Right atrium auricular region (tissue), 2 donors: ENCODE measurements at places on chromosomes 5 and 9.

GRCh38 chr9:2453701-2454100 is 167.9 kb upstream of the VLDLR start:
- no peak for DNase-seq

DNA sequence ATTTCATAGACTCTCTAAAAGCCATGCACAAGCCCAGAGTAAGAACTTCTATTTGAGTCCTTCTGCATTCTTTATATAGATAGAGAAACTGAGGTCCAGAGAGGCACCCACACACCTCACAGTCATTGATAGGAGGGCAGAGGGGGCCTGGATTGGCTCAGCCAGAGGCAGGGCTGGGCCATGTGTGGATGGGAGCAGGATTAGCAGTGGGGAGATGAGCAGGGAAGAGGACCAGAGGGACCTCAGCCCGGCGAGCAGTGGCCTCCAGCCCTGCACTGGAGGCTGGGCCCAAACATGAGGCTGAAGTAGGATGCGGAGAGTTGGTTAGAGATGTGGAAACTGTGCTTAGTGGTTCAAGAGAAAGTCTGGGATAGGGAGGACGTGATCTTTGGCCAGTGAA is 34.0 kb downstream of the PPARGC1B start:
- DNase-seq: no peak

GRCh38 chr5:95172659-95173058 is 112.2 kb downstream of the MCTP1 start:
- DNase-seq: no peak

DNA sequence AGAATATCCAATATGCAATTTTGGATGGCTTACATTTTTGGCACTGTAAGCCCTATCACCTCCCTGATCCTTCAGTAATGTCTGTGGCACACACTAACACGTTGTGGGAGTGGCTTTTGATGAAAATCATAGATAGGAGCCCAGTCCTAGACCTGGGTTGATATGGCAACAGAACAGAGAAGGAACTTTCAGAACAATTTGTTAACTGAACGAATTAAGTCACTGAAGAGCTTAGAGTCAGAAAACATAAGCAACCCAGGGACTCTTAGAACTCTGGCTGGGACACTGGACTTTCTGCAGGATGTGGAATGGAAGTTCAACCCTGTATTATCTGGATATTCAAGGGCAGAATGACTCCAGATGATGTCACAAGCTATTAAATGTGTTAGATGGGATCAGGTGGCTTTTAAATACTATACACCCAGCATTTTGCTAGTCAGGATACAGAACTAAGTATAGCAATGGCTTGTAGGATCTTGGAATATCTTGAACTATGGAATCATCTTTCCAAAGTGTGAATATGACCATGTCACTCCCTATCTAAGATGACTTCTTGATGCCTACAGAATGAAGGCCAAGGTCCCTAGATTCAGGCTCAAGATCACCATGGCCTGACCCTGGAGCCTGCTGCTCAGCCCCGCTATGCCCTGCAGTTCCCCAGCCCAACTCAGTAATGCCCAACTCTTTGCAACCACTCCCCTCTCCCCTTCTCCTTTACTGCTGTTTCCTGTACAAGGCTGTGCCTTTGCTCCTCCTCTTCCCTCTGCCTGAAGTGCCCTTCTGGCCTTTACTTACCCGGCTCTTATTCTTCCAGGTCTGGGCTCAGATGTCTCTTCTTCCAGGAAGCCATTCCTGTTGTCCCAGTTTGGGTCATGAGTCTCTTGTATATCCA is 42.8 kb downstream of the VLDLR start:
- no peak for DNase-seq

DNA sequence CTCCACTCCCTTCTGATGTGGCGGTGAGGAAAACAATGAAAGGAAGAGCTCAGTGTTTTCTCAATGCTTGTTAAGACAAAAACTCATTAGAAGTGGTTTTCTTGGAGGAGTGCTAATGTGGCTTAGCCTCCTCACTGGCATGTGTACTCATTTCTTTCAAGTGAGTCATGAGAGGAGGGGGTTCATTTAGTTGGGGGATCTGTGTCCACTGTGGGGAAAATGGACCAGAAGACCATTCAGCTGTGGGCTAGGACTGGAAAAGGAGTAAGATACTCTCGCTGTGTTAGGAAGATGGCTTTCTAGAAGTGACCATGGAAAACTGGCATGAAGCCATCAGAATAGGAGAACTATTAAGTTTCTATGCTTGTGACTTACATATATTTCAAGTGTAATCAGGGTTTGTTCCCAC is 23.5 kb downstream of the KLF9 start:
- peak; percentile 48 for DNase-seq

DNA sequence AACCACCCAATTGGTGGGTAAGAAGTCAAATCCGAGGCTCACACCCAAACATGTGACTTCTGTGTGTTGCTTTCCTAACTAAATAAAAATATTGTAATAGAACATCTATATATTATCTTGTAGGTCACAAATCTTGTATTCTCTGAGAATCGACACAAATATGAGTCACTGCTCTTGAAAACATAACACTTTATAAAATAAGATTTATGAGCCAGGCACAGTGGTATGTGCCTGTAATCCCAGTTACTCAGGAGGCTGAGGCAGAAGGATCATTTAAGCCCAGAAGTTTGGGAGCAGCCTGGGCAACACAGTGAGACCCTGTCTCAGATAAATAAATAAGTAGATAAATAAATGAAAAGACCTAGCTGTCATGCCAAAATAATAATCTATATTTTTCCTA is 624.1 kb downstream of the ANXA1 start:
- DNase-seq: no peak
